ENCODE measurements at places on chromosomes 1 and 21. TPM values are rescaled to one million over a fixed set of nuclear protein-coding genes. Genes with fewer than 3 reads are reported as not detected.

COL24A1 gene
- total RNA-seq = 2.7 TPM

GRCh38 chr1:232553050-232553754 lies 76.7 kb downstream of the SIPA1L2 start:
- DNase-seq = peak; percentile 66
- H3K4me3 ChIP-seq = no peak overlapping the region
- H3K27me3 ChIP-seq = no peaks in the 10 kb centered on the region
- H3K4me1 ChIP-seq = peaks cover 62% of the 10 kb centered on the region
- H3K27ac ChIP-seq = peak overlapping the region; percentile 79

- DNase-seq = no peak
- H3K4me3 ChIP-seq = no peak overlapping the region
- H3K27ac ChIP-seq = peak overlapping the region; percentile 37
- peaks cover 7% of the 10 kb centered on the region for H3K4me1 ChIP-seq
Measured at GRCh38 chr21:44052071-44052829, 40.1 kb downstream of the TRAPPC10 start.

DNA sequence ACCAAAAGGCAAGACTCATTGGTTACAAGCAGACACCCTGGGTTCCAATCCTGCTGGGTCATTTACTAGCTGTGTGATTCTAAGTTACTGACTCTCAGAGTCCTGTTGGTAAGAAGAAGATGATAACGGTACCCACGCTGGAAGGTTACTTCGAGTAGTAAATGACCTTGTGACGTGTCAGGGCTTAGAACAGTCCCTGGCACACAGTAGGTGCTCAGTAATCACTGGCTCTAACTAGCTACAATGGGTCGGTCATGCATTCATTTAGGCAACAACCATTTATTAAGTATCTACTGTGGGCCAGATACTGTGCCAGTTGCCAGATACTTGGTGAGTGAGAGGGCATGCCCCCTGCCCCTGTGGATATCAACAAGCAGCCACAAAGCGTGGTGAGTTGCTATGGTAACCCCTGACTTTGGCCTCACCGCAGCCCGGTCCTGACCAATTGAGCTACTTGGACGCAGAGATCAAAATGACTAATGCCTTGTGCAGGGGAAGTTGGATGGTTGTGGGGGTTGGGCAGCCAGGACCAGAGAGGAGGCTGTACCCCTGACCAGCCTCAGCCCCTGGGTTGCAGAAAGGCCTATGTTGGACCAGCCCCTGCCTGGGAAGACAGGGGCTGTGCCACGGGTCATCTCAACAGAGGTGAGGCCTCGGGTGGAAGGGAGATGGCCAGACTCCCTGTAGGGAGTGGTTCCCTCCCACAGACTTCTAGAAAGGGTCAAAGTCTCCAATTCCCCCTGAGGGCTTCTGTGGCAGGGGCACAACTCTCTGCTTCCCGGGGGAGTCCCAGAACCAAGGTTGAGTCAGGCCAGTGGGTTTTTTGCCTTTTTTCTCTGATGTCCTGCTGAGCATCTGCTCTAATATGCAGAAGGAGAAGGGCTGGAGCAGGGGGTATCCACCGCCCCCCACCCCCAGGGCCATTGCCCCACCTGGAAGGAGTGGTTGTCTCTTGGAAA lies 16.0 kb downstream of the DHRS3 start:
- H3K27me3 ChIP-seq = no peaks in the 10 kb centered on the region
- peak; percentile 56 for DNase-seq
- H3K4me3 ChIP-seq = no peak overlapping the region
- peaks cover 52% of the 10 kb centered on the region for H3K4me1 ChIP-seq
- H3K36me3 ChIP-seq = no peaks in the 10 kb centered on the region

OR2T11 gene
- total RNA-seq = not detected

All from hepatocyte (in vitro differentiated cells).